CD4-positive, alpha-beta T cell treated with Interleukin-17A for 1 hour (primary cell): ENCODE measurements at places on chromosomes 16 and 17.
A peak's percentile ranks its signal among the peaks of the same experiment; 100 is the strongest.

DNA sequence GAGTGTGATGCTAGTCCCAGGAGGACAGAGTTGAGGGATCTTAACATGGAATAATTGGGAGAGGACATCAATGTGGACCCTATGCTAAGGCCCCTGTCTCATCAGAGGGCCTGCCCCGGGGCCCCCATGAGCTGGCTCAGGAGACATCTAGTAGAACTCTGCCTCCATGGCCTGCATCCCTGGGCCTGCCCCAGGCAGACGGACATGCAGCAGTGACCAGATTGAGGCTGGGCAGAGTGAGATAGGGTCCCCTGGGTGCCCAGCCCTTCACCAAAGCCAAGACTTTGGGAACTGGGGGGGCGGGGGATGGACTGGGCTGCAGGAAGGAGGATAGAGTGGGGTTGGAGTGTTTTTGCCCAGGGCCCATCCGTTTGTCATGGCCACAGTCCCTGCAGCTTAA is 115.2 kb downstream of the CCDC182 start:
- no peak for DNase-seq

DNA sequence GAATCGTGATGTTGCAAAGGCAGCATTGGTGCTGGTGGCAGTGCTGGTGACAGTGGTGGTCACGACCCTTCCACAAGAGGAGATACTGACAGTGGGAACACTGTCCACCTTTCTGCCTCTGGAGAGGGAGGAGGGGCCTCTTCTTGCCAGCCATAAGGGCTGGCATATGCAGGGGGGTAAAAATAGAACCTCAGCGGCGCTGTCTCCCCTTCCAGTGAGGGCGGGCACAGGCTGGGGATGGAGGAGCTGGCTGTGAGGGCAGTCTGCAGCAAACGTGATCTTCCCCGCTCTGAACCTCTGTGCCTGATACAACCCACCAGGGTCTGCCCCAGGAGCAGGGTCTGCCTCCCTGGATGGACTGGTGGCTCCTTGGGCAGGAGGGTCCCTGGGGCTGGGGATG is 3.4 kb downstream of the RAP1GAP2 start:
- no peak for DNase-seq

DNA sequence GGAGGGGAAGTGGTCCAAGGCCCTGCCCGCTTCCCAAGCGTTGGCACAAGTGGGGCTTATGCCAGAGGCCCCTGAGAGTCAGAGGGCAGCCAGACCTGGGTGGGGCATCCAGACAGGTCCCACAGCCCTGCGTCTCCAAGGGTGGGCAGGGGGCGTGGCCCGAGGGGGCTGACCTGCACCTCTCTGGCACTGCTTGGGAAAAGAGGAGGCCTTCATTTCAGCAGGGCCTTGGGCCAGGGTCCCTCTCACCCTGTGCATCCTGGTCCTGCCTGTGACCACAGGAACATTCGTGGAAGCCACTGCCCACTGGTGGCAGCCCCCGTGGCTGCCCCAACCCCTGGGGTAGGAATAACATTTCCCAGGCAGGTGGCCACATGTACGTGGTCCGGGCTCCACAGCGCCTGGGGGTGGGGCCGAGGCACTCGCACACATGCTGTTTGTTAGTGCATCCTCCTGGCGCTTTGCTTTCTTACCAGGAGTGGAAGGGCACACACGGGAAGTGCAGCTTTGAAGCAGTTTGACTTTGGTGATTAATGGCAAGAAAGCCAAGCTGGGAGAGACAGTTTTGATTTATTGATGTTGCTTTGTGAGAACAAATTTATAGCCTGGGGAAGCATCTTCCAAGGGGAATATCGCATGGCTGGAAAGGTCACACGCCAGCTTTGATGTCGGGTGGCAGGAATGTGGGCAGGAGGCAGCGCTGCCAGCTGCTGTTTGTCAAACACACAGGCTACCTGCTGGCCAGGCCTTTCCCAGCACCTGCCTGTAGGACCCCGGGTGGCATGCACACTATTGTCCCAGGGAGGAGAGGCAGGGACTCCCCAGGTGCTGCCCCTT is 4.3 kb downstream of the CENPX start:
- no peak for DNase-seq

- no peak for DNase-seq
Measured at GRCh38 chr16:15777533-15778203, 79.2 kb downstream of the MYH11 start.

DNA sequence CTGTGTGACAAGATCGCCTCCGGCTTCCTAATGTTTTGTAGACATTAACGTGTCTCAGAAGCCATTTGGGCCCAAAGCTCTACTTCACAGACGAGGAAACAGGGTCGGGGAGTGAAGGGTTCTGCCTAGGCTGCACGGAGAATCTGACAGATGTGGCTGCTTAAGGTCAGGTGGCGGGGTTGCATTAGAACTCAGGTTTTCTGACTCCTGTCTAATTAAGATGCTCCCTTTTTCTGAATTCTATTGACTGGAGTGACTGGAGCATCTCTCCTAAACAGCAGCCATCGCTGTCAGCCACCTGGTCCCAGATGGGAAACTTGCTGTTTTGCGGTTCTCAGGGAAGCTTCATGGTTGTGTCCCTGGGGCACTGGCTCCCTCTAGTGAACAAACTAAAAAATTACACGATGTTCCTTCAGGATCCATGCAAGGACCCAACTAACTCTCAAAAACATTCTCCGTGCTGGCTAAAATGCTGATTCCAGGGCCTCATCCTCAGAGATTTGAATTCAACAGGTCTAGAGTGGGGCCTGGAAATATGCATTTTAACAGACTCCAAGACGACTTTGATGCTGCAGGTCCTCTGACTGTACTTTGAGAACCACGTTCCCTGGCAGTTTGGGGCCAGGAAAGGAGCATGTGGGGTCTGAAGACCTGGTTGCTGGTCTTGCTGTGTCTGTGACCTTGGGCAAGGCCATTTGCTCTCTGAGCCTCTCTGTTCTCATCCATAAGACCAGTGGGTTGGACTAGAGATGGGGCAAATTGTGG is 117.4 kb downstream of the IRF8 start:
- DNase-seq = peak; percentile 64

DNA sequence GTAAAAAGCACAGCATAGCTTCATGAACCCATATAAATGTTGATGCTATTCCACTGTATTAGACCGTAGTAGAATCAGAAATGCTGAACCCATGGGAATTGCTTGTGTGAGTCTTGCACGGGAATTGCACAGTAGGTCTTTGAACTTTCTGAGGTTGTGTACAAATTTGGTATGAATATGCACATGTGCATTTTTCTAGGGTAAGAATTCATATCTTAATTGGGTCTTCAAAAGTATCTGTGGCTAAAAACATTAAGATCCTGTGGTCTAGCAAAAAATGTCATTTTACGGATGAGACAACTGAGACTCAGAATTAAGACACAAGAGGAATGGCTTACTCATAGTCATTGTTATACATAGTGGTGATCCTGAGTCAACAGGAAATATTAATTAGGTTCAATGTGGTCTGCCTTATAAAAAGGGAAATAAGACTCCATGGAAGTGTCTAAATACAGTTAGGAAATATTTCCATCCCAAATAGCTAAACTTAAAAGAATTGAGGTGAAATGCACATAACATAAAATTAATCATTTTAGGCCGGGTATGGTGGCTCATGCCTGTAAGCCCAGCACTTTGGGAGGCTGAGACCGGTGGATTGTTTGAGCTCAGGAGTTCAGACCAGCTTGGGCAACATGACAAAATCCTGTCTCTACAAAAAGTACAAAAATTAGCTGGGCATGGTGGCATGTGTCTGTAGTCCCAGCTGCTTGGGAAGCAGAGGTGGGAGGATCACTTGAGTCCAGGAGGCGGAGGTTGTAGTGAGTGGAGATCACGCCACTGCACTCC is 22.8 kb downstream of the TAOK1 start:
- no peak for DNase-seq

- DNase-seq = no peak
Measured at GRCh38 chr17:28858801-28859355, 4.1 kb downstream of the ERAL1 start.

DNA sequence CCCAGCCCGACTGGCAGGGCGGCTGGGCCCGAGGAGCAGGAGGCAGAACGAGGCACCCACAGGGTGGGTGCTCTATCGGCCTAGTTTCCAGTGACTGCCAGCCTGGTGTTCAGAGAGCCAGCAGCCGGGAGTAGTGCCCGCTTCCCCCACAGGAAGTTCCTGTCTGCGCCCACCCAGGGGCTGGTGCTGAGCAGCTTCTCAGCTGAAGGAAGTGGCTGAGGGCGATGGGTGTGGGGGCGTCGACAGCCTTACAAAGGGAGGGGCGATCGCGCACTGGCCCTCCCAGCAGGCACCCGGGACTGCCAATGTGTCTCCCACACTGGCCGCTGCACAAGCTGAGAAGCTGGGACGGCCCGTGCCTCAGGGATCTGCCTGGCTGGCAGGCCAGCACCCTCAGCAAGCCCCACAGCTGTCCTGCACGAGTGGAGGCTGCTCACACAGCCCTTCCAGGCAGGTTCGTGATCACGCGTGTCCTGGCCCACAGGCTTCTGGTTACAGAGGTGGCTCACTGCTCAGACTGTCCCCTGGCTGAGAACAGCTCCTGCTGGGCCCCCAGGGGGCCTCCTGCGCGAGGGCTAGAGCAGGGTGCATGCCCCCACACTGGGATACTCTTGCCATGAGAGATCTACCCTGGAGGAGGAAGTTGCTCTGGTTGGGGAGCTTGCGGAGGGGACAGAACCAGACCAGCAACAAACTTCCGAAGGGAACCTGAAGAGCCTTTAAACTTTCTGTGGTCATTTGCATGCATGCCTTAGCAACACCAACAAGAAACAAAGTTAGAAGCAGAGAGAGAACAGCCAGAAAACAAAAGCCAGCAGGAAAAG is 2.5 kb downstream of the RNF166 start:
- peak; percentile 80 for DNase-seq

- DNase-seq = peak; percentile 65
Measured at GRCh38 chr17:50269477-50270434, 4.5 kb upstream of the TMEM92 start.

DNA sequence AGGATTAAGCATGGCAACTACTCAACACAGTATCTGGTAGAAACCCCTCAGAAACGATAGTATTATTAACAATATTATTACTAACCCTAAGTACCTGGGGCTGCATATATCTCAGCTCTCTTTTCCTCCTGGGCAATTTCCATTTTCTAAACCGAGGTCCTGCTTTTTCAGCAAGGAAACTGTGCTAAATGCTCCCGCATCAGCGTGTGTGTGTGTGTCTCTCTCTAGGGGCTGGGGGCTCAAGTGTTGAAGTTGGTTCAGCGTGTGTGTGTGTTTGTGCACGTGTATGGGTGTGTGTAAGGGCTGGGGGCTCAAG is 169.3 kb upstream of the MAF start:
- DNase-seq = no peak

DNA sequence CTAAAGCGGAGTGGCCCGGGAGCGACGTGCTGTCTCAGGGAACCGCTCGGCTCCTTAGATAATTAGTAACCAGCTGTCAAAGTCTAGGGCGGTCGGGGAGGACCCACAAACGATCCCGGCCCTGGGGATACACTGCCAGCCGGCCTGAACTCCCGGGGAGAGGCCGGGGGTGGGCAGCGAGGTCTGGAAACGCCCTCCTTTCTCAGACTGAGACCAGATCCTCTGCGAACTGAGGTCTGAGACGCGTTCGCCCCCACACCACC is 1.3 kb downstream of the HNF1B start:
- no peak for DNase-seq

GRCh38 chr16:87246269-87247065 is 70.7 kb downstream of the C16orf95 start:
- DNase-seq = no peak
